A549 treated with Hydrocortisone at 1 μM for 4 hours (cell line): ENCODE measurements at places on chromosomes 2 and 18. TPM values are rescaled to one million over a fixed set of nuclear protein-coding genes. Genes with fewer than 3 reads are reported as not detected.

GBX2 gene
- 2.4 to 2.9 TPM (median 2.6 TPM) in 5 replicates for total RNA-seq

DAW1 gene
- total RNA-seq = 2.2 to 3.2 TPM (median 2.7 TPM) in 5 replicates

UNC80 gene
- not detected in 5 replicates for total RNA-seq

SERPINB11 gene
- total RNA-seq = 0.07 TPM in 1 of 5 replicates, not detected in the others
